ENCODE measurements at places on chromosomes 11 and 22.
A peak's percentile ranks its signal among the peaks of the same experiment; 100 is the strongest.

- no peak for DNase-seq
Measured at GRCh38 chr11:15585602-15586331, 471.0 kb downstream of the INSC start.

DNA sequence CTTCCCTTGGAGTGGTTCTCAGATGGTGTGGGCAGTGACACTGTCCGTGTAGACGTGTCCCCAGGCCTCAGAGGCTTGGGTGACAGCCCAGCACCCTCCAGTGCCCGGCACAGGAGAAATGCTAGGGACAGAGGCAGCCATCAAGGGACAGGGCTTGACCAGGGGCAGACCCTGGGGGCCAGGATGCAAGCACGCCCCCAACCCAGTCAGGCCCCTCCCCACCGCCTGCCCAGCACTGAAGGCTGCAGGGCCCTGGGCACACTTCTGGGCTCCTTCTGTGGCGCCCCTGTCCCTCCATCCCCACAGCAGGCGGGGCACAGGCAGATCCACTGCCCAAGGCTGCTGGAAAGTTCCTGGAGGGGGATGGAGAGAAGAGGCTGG is 11.1 kb downstream of the IGF2 start:
- peak; percentile 55 for DNase-seq

DNA sequence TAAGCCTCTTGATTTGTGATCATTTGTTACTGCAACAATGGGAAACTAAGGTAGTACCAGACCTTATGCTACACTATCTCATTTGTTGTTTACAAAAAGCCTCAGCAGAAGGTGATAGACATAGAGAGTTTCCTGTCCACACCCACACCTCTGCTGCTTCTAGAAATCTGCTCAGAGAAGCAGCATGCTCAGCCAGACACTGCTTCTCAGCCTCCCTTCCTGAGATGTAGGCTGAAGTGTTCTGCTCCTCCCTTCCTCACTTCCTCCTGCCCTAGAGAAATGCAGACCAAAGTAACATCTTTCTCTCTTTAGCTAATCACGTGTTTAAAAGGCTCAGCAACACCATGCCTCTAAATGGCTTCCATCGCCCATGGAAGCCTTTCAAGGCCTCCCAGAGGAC is 88.4 kb downstream of the SLC1A2 start:
- DNase-seq: no peak

- DNase-seq: no peak
Measured at GRCh38 chr22:43320943-43321900, 21.9 kb downstream of the SCUBE1 start.

DNA sequence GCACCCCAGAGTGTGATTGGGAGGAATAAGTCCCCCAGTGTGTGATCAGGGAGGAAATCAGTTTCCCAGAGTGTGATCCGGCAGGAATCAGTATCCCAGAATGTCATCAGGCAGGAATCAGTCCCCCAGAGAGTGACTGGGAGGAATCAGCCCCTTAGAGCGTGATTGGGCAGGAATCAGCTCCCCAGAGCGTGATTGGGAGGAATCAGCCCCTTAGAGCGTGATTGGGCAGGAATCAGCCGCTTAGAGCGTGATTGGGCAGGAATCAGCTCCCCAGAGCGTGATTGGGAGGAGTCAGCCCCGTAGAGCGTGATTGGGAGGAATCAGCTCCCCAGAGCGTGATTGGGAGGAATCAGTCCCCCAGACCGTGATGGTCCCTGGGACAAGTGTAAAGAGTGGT is 81.1 kb upstream of the EIF3D start:
- DNase-seq: no peak

All from pancreas (tissue), 10 donors.